NCI-H2029 treated with DMSO at 0.1 percent for 48 hours (cell line): ENCODE measurements at places on chromosomes 6 and 20.

DNA sequence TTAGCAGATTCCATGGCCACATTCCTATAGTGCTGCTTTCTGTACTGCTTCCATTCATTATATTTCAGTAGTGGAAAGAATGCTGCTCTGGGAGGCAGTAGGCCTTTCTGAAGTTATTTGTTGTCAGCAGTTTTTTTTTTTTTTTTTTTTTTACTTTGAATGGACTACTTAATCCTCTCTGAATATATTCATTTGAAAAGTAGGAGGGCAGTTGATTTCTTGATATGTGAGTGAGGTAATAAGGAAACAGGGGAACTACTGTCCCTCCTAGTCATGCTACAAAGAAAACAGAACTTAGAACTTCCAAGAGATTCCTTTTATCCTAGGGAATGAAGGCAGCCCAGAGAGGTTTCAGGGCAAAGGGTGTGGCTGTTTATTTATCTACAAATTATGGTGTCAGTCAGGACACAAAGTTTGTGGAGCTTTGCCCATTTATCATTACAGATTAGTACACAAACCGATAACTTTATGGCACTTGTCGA lies 155.9 kb downstream of the JARID2 start:
- no peak for DNase-seq

DNA sequence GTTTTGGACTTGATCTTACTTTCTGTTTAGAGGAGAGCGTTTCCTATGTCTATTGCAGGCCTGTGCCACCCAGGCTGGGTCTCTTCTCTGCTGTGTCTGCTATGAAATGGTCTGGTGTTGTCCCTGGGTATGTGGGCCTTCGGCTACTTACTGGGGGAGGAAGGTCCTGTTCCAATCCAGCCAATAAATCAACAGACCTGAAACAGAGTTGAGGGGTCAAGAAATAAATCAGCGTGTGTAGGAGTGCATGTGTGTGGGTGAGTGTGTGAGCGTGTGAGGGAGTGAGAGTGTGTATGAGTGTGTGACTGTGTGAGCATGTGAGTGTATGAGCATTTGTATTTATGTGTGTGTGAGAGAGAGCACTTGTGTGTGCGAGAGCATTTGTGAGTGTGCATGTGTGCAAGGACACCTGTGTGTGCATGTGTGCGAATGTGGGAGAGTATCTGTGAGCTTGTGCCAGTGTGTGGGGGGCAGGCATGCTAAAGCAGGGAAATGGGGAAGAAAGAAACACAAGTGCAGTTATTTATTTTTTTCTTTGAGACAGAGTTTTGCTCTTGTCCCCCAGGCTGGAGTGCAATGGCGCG lies 86.3 kb upstream of the PMEPA1 start:
- no peak for DNase-seq

GRCh38 chr6:43280234-43280633 lies 17.8 kb upstream of the SLC22A7 start:
- no peak for DNase-seq

GRCh38 chr20:14062171-14062570 lies 66.9 kb downstream of the MACROD2 start:
- no peak for DNase-seq

- DNase-seq: peak; percentile 87
These were observed 6.2 kb upstream of the SOX4 start for GRCh38 chr6:21587179-21587960.

DNA sequence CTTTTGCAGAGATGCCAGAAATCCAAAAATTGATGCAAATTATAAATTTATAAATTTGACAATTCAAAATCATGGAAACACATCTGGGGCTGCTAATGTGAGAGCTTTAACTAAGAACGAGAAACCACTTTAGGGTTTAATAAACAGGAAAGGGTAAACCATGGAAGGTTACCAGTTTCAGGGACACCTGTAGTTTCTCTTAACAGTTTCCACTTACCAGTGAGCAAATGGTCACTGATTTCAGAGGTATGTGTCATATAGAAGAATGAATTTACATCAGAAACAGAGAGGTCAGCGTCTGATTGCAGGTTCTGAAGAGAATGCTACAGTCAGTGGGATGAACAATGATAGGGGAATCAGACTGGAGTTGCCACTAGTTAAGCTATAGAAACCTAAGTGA lies 24.8 kb upstream of the PCSK2 start:
- no peak for DNase-seq

GRCh38 chr6:97032955-97033354 lies 108.4 kb downstream of the KLHL32 start:
- no peak for DNase-seq

- DNase-seq: peak; percentile 30
These were observed 33.2 kb downstream of the NT5E start for GRCh38 chr6:85482905-85483700.

DNA sequence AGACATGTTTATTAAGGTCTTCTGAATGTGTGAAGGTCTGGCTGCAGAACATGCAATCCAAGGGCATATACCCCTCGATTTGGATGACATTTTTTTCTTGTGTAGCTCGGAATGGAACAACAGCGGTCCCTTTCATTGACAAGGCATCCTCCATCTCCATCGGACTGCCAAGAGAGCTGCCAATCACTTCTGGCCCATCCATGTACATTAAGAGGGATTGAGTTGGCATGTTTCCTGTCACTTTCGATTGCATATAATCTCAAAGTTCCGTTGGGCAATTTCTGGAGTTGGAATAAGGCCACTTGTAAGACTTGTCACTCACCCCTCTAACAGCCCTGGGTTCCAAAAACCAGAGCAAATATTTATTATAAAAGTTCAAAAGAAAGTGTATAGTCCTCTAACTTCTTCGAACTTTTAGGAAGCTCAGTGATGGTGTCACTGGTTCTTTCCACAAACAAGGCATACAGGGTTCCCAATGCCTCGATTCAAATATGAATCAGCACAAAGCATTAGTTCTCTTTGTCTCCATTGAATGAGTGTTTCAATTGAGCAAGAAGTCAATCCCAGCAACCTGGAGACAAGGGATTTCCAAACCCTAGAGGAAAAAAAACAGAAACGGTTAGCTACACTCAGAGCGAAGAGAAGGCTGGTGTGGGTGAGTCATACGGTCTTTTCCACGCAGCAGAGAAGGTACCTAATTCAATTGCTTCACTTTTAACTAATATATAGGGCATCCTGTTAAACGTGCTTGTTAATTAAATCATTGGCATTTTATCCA lies 10.9 kb downstream of the ZNF217 start:
- DNase-seq: no peak

GRCh38 chr6:148044261-148044751 lies 298.3 kb upstream of the SASH1 start:
- DNase-seq: no peak

DNA sequence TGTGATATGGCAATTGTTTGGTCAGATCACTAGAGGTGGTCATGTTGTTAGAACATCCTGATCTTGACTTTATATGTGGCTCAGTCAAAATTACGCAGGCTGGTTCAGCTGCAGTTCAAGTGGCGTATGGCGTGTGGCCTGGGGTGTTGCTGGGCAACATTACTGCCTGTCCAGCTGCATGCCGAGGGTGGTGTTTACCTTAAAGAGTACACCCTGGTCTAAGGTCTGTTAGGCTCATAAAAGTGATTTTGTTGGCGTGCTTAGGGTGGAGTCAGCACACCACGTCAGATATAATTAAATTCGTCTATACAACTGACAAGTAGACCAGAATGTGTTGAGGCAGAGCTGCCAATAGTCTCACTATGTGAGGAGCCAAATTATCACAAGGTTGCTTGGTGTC lies 55.6 kb upstream of the NEDD9 start:
- peak; percentile 80 for DNase-seq

GRCh38 chr6:42440778-42441696 lies 10.7 kb downstream of the TRERF1 start:
- no peak for DNase-seq

GRCh38 chr6:38552121-38552520 lies 87.6 kb downstream of the BTBD9 start:
- DNase-seq: no peak

DNA sequence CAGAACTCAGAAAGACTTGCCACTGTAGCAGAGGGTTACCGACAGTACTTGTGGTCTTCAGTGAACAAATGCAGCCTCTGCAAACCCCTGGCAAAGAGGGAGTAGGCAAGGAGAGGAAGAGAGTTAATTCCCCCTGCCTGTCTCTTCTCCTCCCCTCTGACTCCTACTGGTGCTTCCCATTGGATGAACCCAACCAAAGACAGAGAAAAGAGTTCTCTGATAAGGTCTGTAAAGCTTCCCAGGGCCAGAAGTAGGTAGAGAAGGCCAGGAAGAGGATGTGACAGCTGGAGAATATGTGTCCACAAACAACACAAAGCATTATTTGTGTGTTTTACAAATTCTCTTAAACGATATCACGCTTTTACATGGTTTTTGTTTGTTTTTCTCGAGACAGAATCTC lies 72.8 kb upstream of the SHLD1 start:
- DNase-seq: no peak

GRCh38 chr6:56040223-56040622 lies 164.8 kb upstream of the BMP5 start:
- no peak for DNase-seq

DNA sequence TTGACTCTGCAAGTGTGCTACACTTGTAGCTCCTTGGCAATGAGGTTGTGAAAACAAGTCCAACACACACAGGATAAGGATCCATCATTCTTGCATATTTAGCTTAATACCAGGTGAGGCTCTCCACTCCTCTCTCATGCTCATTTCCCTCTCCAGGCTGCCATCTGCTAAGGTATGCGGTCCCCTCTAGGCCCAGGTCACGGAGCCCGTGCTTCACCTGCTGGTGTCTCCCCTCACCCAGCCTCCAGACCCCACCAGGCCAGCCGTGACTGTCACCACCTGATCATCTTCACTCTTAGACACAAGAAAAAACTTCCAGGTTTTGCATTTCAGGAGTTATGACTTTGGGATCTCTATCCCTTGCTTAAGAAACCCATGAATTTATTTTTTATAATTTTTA lies 14.2 kb upstream of the NCR2 start:
- no peak for DNase-seq

DNA sequence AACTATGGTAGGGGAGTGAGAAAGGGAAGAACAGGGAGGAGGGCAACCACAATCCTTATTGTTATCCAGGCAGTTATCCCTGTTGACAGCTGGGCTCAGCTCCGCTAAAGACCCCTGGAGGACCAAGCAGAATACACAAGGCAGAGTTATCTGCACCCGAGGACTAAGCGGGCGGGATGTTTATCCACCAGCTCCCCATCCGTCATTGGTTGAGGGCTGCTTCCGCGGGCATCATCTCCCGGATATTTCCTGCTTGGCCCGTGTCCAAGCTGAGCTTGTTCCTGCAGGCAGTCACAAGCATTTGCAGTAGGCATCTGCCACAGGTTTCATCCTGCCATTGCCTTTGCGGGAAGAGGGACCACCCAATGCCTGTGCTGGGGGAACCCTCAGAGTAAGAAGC lies 102.1 kb downstream of the DLGAP4 start:
- no peak for DNase-seq

DNA sequence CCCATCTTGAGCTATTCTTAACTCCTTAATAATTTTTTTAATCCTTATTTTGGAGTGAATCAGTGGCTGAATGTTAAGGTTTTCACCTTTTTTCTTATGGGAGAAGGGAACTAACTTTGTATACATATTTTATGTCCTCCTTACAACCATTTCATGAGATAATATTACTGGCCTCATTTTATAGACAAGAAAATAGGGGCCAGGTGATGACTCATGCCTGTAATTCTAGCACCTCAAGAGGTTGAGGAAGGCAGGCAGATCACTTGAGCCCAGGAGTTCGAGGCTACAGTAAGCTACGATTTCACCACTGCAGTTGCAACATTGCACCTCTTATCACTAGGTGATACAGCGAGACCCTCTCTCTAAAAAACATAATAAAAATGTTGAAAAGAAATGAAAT lies 128.7 kb downstream of the TMEM242 start:
- peak; percentile 17 for DNase-seq

DNA sequence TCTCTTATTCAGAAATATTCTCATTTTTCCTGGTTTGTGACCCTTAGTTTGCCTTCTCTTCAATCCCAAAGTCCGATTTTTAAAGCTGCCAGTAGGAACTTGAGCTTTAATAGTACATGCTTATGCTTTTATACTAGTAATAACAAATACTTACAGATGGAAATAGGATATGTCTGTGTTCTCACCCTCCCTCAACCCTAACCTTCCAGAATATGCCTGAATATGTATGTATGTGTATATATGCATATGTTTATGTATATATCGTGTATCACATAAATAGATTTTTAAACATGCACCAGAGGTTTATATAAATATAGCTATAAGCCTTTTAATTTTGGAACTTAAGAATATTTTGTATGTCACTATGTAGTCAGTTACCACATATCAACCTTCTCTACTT lies 38.8 kb downstream of the CDYL start:
- DNase-seq: no peak

DNA sequence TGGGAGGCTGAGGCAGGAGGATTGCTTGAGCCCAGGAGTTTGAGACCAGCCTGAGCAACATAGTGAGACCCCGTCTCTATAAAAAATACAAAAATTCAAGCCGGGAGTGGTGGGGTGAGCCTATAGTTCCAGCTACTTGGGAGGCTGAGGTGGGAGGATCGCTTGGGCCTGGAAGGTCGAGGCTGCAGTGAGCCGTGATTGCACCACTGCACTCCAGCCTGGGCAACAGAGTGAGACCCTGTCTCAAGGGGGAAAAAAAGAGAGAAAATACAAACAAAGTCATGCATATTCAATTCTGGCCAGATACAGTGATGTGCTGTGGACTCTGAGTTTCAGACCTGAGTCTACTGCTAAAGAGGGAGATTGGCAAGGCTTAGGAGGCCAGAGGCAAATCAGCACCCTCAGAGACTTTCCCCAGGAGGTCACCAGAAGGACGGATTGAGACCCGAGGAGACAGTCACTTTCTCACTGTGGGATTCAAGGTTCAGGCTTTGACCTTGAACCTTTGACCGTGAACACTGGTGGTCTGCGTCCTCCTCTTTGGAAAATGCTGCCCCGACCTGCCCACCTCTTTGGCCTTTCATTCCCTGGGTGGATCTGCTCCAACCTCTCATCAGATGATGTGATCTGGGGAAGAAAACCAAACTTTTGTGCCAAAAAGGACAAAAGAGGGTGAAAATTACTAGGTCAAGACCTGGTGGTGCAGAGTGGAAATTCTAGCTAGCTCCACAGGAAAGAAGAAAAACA lies 31.2 kb downstream of the TGM2 start:
- DNase-seq: no peak

DNA sequence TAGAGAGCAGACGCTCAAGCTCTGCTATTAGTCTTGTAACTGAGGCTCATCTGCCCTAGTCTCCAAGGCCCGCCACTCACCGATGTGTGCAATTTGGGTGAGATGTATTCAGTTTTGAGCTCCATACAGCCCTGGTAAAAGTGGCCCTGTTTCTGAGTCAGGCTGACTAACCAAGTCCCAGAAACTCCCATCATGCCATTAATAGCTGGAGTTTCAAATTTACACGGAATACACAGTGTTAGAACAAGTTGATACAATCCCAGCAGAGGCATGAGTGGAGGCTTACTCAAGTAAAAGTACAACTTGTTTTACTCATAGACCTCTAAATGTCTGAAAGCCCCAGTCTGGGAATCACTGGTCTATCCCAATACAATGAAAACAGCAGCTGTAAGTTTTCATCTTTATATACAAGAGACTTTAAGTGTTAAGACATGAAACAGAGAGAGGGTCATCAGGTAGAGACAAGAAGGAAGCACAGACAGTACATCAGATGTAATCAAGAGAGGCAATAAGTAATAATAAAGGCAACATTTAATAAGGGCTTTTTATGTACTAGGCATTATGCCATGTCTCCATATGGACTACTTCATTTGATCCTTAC lies 42.4 kb downstream of the RTN4IP1 start:
- DNase-seq: no peak
